ENCODE measurements at places on chromosomes 3 and 15.

- DNase-seq = no peak
Observed at GRCh38 chr15:77120576-77120975, 49.7 kb upstream of the TSPAN3 start.

DNA sequence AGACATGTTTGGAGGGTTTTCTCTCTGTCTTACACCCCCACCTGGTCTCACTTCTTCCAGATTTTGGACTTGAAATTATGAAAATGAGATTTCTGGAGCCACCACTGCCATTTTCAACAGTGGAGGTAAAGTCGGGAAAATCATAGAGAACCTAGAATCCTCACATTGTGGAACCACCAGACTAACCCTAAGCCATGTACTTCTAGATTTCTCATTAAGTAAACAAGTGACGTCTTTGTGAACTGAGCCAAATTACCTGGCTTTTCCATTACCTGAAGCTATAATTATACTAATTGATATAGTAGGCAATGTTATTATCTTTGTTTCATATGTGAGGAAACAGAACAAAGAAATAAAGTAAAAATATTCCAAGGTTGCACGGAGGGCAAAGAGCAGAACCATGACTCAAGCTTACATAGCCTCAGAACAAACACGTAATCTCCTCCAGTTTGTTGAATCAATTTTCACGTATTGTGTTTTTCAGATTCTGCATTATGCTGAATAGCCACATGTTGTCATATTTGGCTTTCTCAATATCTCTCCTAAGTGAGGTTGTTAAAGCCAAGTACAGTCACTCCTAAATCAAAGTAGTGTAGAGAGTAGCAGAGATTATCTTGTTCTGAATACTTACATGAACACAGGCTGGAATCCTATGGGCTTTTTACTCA is 101.3 kb upstream of the CMC1 start:
- no peak for DNase-seq

GRCh38 chr3:69646287-69647067 is 92.8 kb upstream of the MITF start:
- no peak for DNase-seq

GRCh38 chr3:27584874-27585273 is 100.7 kb upstream of the SLC4A7 start:
- no peak for DNase-seq

DNA sequence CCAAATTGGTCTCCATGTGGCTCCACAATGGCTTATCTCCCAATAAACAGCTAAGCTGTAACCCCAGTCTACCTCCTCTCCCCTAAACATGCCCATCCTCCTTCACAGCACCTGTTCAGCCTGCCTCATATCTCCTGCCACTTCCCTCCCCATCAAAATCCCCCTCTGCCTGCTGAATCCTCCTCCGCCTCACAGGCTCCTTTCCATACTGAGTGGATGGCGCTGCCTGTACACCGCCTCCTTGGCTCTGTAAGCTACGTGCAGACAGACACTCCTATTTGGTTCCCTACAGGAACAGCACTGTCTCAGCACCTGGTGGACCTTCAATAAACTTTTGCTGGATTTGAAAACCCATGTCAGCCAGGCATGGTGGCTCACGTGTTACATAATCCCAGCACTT is 53.7 kb downstream of the ADCY5 start:
- DNase-seq = no peak

- DNase-seq = no peak
Observed at GRCh38 chr3:44120721-44121582, 120.7 kb upstream of the TOPAZ1 start.

- DNase-seq = no peak
Observed at GRCh38 chr3:42711491-42712343, 9.1 kb upstream of the HHATL start.

GRCh38 chr15:99485992-99486370 is 79.8 kb upstream of the MEF2A start:
- DNase-seq = no peak

DNA sequence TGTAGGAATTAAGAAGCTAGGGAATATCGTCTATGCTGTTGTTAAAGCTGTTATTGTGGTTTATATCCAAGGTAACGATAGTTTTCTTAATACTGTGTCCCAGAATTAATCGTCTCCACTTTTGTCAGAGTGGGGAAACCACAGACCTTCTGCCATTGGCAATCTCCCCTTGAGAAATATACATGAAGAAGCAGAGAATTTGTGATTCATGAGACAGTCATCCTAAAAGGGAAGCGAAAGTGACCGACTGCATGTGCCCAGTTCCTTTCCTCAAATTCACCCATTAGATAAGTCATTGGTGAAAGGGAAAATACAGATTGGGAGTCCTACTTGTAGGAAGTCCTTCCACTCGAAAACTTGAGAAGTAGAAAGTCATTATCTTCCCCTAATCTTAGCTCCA is 26.6 kb downstream of the DIPK2A start:
- no peak for DNase-seq

GRCh38 chr3:53261712-53262111 is 5.9 kb upstream of the TKT start:
- DNase-seq = no peak

DNA sequence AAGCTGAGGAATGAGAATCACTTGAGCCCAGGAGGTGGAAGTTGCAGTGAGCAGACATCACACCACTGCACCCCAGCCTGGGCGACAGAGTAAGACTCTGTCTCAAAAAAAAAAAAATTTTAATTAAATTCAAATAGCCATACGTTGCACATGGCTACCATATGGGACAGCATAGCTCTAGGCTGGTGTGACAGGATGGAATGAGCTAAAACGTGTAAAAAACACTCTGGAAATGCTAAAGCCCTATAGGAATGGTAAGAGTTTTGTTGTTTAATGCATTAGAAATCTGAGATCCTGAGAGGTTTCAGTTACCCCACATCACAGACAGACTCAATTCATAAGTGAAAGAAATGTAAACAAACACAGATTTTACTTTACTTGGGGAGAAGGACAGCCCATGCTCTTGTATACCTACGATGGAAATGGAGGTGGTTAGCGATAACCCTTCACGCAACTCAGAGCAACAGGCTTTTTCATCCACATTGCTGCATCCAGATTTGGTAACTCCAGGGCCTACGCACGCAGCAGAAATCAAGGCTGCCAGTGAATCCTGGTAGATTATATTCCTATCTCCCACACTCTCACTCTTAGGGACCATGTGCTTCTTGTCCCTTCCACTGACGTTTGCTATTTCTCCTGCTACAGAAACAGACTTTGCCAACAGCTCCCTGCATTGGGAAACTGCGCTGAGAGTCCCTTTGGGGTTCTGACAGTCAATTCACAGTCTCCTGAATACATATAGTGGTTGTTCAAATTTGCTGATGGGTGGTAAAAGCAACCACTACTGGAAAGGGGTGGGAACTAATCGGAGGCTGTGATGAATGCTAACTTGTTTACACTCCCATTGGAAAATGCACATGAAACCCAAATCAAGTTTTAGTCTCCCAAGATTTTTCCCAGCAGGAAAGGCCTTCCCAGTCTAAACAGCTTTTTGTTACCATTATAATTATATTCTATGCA is 3.1 kb downstream of the SH3BP5 start:
- no peak for DNase-seq

DNA sequence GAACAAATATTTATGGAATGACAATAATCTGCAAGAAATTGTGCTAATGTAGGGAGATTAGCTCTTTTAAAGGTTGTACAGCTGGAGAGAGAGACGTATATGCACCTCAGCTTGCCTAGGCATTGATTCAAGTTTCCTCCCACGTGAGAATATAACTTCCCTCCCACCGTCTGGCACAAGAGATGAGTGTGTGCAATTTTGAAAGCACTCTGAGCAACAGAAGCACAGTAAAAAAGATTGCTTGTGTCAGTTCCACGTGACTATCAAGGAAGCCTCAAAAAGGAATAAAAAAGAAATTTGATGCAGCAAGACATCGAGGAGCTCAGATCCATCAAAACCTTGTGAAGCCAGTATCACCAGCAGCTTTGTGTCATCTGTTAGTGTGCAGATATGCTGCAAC is 435.3 kb downstream of the TUSC7 start:
- DNase-seq = no peak

GRCh38 chr15:99409560-99409959 is 156.2 kb upstream of the MEF2A start:
- DNase-seq = no peak

DNA sequence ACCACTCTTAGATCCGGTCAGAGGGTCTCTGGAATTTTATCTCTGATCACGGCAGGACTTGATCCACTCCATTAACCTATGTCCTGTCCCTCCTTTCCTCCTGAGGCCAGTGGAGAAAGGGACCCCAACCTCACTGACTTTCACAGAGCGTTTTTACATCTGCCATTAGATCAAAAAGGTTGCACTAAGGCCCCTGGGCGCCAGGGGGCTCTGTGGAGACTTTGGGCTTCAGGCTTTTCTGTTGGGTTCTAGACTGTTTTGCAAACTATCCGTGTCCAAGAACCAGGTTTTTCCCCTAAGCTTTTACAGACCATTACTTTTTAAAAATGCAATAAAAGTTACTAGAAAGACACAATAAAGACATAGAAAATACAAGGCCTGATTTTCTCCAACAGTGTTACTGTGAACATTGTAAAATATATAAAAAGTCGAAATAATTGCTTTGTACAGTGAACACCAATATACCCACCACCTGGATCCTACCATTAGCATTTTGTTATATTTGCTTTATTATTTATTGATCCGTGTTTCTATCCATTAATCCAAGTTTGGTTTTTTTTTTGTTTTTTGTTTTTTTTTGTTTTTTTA is 159.7 kb downstream of the POLR2M start:
- no peak for DNase-seq

DNA sequence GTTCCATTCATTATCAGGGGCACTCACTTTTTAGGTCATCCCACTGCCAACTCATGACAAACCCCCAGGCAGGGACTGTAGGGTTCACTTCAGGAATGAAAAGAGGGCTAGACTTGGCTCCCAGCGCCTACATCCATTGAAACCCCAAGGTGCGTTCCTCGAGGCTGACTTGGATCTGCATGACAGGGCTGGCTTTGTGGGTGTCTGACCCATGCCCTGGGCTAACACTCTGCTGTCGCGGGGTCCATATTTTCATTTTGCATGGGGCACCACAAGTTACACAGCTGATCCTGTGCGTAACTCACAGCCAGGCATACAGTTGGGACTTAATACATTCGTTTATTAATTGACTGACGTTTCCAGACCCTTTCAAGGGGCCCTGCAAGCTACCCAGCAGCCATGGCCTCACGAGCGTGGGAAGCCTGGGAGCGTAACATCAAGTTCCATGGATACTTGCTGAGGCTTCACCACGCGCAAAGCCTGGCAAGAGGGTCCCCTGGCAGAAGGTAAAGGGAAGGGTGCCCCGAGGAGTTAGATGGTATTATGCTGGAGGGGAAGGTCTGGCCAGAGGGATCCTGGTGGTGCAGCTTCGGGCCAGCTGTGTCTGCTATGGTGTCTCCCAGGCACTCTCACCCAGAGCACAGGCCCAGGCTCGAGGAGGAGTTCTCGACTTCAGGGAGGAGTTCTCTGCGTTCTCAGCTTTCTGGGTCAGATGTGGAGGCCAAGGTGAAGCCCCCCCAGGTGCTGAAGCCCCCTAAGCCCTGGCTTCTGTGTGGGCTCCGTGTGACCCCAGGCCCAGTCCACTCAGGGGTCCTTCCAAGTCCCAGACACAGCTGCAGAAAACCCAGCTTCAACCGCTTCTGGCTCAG is 85.4 kb downstream of the ADAMTS17 start:
- DNase-seq = no peak

DNA sequence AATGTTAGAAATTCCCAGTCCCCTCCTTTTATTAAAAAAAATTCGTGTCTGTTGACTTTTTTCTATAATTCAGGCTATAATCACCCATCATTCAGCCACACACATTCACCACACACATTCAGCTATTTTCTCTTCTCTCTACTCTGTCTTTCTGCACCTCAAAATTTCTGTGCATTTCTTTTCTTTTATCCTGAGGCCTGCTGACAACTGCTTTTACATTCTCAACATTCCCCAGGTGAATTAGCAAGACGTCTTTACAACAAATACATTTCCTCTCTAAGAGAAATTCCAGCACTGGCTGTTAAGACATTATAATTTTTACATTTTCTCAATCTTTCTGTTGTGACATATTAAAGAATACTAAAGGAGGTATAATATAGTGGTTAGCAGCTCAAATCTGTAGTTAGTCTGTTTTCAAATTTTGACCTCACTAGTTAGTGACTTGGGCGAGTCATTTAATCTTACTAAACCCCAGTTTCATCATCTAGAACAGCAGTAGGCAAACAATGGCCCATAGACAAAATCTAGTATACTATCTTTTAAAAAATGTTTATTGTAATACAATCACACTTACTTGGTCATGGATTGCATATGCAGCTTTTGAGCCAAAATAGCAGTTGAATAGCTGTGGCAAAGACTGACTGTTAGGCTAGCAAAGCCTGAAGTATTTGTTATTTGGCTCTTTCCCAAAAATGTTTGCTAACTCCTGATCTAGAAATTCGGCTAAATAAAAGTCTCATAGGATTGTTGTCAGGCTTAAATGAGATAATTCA is 350.7 kb downstream of the NSUN3 start:
- DNase-seq = no peak

DNA sequence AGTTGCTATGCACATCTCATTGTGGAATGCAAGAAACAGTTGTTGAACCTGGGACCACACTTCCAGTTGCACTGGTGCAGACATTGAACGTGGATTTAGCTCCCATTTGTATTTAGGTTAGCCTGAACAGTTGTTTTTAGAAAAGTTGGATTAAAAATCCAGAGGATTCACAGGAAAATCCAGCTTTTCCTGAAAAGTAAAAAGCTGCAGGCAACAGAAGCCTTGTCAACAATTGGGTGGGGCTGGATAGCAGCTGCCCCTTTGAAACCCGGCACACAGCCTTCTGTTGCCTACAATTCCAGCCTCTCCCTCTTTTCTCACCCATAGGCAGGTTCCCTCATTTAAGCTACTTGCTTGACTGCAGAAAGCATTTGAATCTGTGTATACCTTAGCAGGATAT is 165.3 kb upstream of the TBL1XR1 start:
- DNase-seq = no peak

- DNase-seq = no peak
Observed at GRCh38 chr15:34584330-34584668, 848 bp upstream of the GOLGA8B start.

DNA sequence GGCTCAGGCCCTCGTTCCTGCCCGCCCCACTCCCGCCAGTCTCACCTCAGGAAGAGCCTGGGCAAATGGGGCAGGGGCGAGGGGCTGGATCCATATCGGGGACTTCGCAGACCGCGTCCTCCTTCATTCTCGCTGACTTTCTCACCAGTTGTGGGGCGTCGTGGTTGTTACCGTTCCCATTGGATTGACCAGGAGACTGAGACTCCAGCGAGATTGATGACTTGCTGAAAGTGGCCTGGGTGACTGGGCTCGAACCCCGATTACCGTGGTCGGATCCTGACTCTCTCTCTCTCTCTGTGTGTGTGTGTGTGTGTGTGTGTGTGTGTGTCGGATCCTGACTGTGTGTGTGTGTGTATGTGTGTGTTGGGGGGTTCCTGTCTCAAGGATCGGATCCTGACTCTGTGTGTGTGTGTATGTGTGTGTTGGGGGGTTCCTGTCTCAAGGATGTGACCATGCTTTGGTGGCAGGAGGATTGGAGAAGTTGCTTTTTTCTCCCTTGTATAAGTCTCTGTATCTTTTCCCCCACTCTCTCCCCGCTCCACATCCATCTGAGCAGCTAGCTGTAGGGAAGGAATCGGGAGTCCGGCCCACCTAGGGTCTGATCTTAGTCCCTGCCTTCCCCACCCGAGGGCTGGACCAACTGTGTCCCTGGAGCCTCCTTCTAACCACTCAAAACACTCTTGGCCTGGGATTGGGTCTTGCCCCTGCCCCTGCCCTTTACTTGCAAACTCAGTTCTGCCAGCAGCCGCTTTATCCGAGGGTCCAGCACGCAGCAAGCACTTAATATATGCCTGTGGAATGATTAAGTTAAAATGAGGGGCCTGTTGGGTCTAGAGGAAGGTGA is 603 bp downstream of the PLEKHO2 start:
- DNase-seq = no peak

- DNase-seq = no peak
Observed at GRCh38 chr3:168859143-168859542, 763.4 kb upstream of the GOLIM4 start.

Data from NCI-H1436 treated with DMSO at 0.1 percent for 48 hours (cell line).